ENCODE measurements at places on chromosomes 3 and 15. TPM values are rescaled to one million over a fixed set of nuclear protein-coding genes. Genes with fewer than 3 reads are reported as not detected.

Gene CAV3
- not detected for total RNA-seq

Gene C3orf20
- not detected for total RNA-seq

Gene CTXND1
- 0.04 TPM for total RNA-seq

Gene MOBP
- total RNA-seq: 0.39 TPM

Gene TGFBR2
- total RNA-seq: 9.6 TPM

Gene FAM107A
- 0.31 TPM for total RNA-seq

Gene SNTN
- total RNA-seq: not detected

Gene DNAH12
- not detected for total RNA-seq

Gene MAP1A
- total RNA-seq: 1.1 TPM

- H3K4me1 ChIP-seq: peaks cover 10% of the 10 kb centered on the region
- H3K4me3 ChIP-seq: no peak overlapping the region
- DNase-seq: no peak
- H3K27me3 ChIP-seq: peaks cover under 1% of the 10 kb centered on the region
- H3K27ac ChIP-seq: no peak overlapping the region
These were observed 42.9 kb upstream of the LMCD1 start for GRCh38 chr3:8458711-8459110.

DNA sequence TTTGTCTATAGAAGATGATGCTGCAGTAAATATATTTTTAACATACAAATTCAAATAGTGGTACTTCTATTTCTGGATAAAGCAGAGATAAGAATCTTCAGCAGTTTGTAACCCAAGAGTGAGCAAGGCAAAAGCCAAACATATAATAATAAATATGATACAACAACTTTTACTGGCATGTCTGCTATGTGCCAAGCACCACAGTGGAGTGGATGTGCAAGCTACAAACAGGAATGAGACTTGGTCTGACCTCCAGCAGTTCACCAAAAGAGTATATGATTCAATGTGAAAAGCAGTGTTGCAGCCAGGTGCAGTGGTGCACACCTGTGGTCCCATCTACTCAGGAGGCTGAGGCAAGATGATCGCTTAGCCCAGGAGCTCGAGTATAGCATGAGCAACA is 395.6 kb downstream of the EPHB1 start:
- peak overlapping the region; percentile 94 for H3K27ac ChIP-seq
- H3K4me1 ChIP-seq: peaks cover 19% of the 10 kb centered on the region
- DNase-seq: no peak

DNA sequence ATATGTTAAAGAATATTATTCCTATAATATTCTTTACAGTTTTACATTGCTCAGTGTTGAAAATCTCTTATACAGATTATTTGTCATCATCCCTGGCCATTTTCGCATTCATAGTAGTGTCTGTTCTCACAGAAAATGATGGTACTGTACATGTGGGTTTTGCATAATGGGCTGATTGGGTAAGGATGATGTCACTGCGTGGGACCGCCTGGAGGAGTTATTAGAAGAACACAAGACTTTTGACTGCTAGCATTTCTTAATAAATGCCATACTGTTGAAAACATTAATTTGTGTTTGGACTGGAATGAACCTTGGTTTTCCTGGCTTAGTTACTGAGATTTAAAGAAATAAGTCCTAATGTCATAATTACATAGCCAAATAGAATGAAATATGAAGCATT is 20.3 kb downstream of the LRCH3 start:
- peaks cover 29% of the 10 kb centered on the region for H3K4me1 ChIP-seq
- H3K27me3 ChIP-seq: no peaks in the 10 kb centered on the region
- no peak overlapping the region for H3K4me3 ChIP-seq
- peaks cover 3% of the 10 kb centered on the region for H3K36me3 ChIP-seq
- no peak overlapping the region for H3K27ac ChIP-seq

DNA sequence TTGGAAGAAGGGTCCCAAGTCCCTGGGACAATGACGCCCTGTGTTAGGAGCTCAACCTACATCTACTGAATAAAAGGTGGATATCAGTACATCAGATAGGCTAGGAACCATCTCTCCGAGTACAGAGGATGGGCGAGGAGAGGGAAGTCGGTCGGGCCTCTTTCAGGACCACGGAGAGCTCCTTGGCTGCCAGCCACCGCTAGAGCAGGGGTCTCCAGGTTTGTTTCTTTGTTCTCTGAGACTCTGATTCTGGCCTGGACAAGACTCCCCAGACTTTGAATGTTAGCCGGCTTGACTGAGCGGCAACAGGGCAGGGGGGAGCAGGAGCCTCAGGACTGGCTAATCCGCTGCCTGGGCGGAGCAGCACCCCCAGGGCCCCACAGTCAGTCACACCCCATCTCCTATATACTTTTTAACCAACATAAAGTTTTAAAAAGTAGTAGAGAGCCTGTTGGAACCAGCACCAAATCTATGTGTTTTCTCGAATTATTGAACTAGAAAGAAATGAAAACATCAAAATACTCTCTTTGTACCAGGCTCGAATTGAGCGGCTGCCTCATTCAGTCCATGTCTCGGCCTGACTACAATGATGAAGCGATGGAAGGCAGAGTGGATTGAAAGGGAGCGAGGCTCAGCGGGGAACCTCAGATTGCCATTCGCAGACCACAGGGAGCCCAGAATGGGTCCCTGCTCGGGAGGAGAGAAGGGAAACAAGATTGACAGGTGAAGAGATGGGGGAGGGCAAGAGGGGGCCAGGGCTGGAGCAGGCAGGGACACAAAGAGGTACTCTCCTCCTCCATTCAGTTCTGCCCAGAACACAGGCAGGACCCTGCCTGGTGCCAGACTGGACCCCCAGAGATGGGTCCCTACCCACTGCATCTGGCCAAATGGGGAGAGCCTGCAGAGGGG is 131.6 kb downstream of the TPRA1 start:
- H3K27me3 ChIP-seq: peaks cover 48% of the 10 kb centered on the region
- no peak overlapping the region for H3K27ac ChIP-seq
- H3K4me3 ChIP-seq: no peak overlapping the region
- H3K36me3 ChIP-seq: no peaks in the 10 kb centered on the region
- DNase-seq: peak; percentile 89

DNA sequence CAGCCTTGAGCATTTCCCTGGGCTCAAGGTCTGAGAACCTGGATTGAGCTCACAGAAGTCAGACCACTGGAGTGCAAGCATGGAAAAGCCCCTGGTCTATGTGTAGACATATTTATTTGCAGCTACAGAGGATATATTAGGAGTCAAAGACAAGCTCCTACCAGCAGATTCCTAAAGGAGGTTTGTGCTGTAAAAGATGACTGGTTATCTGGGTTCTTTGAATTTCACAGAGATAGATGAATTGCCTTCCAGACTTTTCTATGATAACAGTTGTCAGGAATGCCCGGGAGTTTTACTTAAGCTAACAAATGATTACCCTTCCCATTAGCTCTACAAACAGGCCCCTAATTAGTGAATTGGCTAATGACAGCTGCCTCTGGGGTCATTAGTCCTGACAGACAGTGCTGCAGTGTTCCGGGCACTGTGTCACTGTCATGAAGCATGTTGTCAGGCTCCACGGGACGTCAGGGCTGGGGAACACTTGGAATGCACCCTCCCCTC is 48.8 kb upstream of the PLXNA1 start:
- peaks cover 1% of the 10 kb centered on the region for H3K4me1 ChIP-seq
- H3K4me3 ChIP-seq: no peak overlapping the region
- DNase-seq: no peak
- no peak overlapping the region for H3K27ac ChIP-seq
- H3K36me3 ChIP-seq: no peaks in the 10 kb centered on the region

- no peaks in the 10 kb centered on the region for H3K27me3 ChIP-seq
- H3K4me1 ChIP-seq: no peaks in the 10 kb centered on the region
- DNase-seq: no peak
- H3K4me3 ChIP-seq: no peak overlapping the region
- no peaks in the 10 kb centered on the region for H3K36me3 ChIP-seq
These were observed 55.9 kb upstream of the MCTP2 start for GRCh38 chr15:94175420-94175819.

- peaks cover 3% of the 10 kb centered on the region for H3K4me1 ChIP-seq
- H3K27ac ChIP-seq: peak overlapping the region; percentile 94
- DNase-seq: peak; percentile 93
- no peaks in the 10 kb centered on the region for H3K27me3 ChIP-seq
These were observed 18.8 kb downstream of the NBEAL2 start for GRCh38 chr3:46998121-46998851.

- H3K4me1 ChIP-seq: peaks cover 6% of the 10 kb centered on the region
- H3K27me3 ChIP-seq: peaks cover 7% of the 10 kb centered on the region
- H3K4me3 ChIP-seq: peak overlapping the region; percentile 40
- no peak overlapping the region for H3K27ac ChIP-seq
- DNase-seq: peak; percentile 34
These were observed 57.8 kb upstream of the HRH1 start for GRCh38 chr3:11096266-11097139.

- peak; percentile 68 for DNase-seq
- H3K4me1 ChIP-seq: peaks cover 41% of the 10 kb centered on the region
- no peak overlapping the region for H3K4me3 ChIP-seq
- no peaks in the 10 kb centered on the region for H3K27me3 ChIP-seq
These were observed 451.1 kb upstream of the KCNMB2 start for GRCh38 chr3:178084938-178085816.

GRCh38 chr3:131033480-131034080 is 6.9 kb downstream of the NEK11 start:
- H3K27me3 ChIP-seq: no peaks in the 10 kb centered on the region
- no peak for DNase-seq
- H3K27ac ChIP-seq: no peak overlapping the region

GRCh38 chr15:28918141-28918983 is 32.6 kb downstream of the APBA2 start:
- 0 out of 2 replicates have a peak, but pooled peaks cover 2% of the 10 kb centered on the region for H3K36me3 ChIP-seq
- H3K27me3 ChIP-seq: no peaks in the 10 kb centered on the region
- peaks cover 16% of the 10 kb centered on the region for H3K4me1 ChIP-seq
- H3K4me3 ChIP-seq: peak overlapping the region; percentile 46
- peak; percentile 91 for DNase-seq

DNA sequence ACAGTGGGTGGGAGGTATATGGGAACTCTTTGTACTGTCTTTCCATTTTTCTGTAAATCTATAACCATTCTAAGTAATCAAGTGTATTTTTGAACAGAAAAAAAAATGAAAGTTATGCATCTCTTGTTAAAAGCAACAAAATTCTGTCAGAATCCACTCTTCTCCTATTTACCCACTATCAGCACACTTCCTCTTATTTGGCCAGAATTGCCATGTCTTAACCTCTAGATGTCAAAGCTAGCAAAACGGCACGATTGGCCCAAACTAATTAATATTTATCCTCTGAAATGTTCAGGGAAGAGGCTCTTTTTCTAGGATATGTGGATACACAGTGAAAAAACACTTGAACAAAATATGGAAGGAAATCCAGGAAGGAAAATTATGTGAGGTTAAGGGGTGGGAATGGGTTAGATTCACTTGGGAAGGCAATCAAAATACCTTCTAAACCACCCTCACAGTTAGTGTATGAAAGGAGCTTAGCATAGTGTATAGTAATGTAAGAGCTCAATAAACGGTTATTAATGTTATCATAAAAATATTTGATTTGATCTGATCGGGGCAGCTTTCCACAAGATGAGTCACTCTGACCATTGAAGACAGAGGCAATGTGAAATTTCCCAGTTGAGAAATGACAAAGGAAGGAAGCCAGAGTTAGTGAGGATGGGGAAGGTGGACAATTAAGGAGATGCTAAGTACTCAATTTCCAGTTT is 20.1 kb upstream of the TGFBR2 start:
- DNase-seq: no peak
- H3K27ac ChIP-seq: no peak overlapping the region
- H3K36me3 ChIP-seq: no peaks in the 10 kb centered on the region
- peaks cover 8% of the 10 kb centered on the region for H3K4me1 ChIP-seq
